ENCODE measurements at places on chromosomes 4 and X. TPM values are rescaled to one million over a fixed set of nuclear protein-coding genes. Genes with fewer than 3 reads are reported as not detected.

Gene TBC1D9
- 26.5 TPM for total RNA-seq

Gene XAGE2
- not detected for total RNA-seq

Gene DGKK
- total RNA-seq = not detected

Gene CXCL1
- total RNA-seq = 70.6 TPM

Gene AMTN
- total RNA-seq = not detected

All from smooth muscle cell of bladder (primary cell).